Activated CD4-positive, alpha-beta T cell treated with anti-CD3 and anti-CD28 coated beads, Interleukin-2, amount 10 ng/mL, durations not matched to agents 24 days and 14 days (primary cell): ENCODE measurements at places on chromosomes 3 and 15. TPM values are rescaled to one million over a fixed set of nuclear protein-coding genes. Genes with fewer than 3 reads are reported as not detected.

DNA sequence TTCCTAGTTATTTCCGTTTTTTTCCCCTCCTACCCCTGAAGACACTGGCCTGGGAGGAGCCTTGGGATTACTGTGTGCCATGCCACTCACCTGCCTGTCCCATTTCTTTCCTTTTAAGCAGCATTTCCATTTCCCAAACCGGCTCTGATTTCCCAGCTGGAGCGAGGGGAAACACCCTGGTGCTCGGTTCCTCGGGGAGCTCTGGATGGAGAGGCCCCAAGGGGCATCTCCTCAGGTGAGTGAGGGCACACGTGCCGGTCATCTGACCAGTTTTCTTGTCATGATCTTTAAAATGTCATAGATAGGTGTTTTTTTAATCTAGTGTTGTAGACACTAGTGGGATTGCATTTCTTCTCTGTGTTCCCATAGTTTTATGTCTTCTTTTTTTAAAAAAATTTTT lies 2.7 kb downstream of the ZNF662 start:
- DNase-seq: no peak

FBXW12 gene
- 0.14 and 0.28 TPM in 2 replicates for total RNA-seq

LYZL4 gene
- not detected in 2 replicates for total RNA-seq

GRCh38 chr3:168307893-168308292 lies 212.2 kb upstream of the GOLIM4 start:
- DNase-seq: no peak

DNA sequence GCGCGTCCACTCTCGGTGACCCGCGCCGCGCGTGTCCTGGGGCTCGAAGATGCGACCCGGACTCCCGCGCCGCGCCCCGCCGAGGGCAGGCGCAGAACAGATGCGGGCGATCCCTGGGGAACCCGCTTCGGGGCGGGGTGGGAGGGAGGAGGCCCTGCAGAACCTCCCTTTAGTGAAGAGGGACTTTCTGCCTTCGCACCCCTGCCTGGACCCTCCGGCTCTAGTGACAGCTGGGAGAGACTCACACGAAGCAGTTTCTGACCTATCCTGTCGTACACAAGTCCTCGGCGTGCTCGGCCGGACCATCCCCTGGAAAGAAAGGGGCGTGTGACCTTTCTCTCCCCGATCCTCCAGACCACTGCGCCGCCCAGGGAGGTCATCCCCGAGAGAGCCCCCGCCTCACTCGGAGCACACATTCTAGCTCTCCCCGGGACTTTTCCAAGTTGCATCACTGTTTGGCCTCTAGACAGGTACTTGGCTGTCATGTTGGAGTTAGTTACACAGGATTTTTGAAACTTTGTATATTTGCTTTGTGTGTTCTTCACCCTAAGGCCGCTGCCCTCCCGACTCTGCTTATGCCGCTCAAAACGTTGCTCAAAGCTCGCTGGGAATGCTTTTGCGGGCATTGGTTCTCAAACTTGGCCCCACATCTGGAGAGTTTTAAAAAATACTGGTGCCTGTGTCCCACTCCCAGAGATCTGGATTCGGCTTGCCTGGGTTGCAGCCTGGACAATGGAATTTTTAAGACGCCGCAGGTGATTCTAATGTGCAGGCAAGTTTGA lies 582 bp downstream of the CGNL1 start:
- DNase-seq: no peak
